ENCODE measurements at places on chromosomes 2 and 18.
A peak's percentile ranks its signal among the peaks of the same experiment; 100 is the strongest.

GRCh38 chr2:63041592-63041991 lies 9.0 kb upstream of the OTX1 start:
- no peak for DNase-seq

- peak; percentile 9 for DNase-seq
Observed at GRCh38 chr2:231464576-231465540, 574 bp upstream of the NCL start.

DNA sequence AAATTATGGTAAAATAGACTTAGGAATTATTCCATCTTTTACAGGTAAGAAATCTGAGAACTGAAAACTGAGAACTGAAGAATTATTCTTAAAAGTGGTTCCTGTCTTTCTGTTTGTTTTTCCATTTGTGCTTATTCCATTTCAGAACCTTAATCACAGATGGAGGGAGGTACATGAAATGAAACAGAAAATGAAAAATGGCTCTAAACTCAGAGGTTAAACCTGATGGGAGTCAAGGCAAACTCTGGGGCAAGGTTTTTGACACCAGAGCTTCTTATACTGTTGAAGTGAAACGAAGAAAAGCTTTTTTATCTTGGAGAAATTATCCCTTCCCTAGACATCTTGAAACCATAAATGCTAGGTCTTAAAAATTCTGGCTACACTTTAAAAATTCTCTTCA lies 182.1 kb downstream of the ZNF804A start:
- DNase-seq: no peak

GRCh38 chr2:212109792-212110680 lies 428.6 kb downstream of the ERBB4 start:
- no peak for DNase-seq

DNA sequence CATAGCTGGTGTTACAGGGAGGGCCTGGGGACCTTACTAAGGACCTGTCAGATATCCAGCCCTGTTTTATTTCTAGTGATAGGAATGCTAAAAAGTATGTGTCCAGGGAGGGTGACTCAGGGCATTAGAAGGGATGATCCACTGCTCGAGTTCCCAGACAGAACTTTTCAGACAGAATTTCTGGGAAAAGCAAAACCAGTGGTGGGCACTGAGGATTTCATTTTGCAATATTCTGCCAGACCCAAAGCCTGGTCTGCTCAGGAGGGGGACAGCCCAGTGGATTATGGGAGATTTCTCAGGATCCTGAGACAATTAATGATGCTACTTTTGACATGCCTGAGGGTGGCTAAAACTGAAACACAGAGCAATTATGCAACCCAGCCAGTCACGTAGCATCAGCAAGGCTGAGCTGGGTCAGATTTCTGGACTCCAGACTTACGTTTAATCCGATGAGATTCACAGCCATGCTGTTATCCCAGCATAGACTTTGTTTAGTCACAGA lies 4.7 kb upstream of the KCNE4 start:
- DNase-seq: no peak

GRCh38 chr2:171553236-171553635 lies 31.0 kb downstream of the CYBRD1 start:
- no peak for DNase-seq

GRCh38 chr2:181738563-181738962 lies 58.2 kb upstream of the NEUROD1 start:
- no peak for DNase-seq

GRCh38 chr18:75227535-75228296 lies 17.1 kb downstream of the TSHZ1 start:
- no peak for DNase-seq

GRCh38 chr2:209988010-209988409 lies 14.4 kb upstream of the RPE start:
- DNase-seq: no peak

GRCh38 chr2:192060161-192060560 lies 134.6 kb downstream of the TMEFF2 start:
- no peak for DNase-seq

DNA sequence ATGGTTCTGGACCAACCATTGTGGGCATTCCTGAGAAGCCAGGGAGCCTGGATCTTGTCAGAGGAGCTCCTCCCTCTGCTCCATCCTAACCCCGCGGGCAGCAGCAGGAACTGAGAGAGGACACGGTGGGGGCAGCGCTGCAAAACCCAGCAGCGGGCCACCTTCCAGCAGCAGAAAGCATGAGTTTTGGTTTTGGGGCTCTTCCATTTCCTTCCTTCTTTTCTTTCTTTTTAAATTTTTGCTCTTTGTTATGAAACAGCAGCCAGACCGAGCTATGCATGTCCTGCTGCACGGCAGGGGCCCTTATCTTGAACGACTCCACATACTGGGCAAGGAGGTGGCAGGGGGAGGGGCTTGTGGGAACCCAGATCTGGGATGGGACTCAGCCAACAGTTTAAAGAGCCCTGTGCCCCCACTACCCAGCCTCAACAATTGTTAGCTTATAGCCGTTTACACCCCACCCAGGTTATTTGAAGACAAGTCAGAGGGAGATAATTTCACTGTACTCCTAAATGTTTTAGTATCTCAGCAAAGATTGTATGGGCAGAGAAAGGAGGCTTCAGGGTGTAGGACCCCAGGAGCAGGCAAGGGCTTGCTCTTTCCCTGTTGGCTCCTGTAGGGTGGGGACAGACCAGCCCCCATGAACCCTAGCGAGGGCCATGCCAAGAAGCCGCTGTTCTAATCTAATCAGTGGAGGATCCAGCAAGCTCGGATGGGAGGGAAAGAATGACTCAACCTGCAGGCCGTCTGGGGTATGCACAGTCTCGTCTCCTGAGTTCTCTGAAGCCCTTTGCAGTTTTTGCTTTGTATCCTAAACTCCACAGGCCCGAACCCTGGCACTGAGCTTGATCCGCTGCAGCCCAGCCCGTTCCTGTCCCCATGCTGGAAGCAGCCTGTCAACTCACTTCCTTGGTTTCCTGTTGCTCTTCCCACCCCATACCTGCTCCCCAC lies 75.3 kb downstream of the LRRFIP1 start:
- peak; percentile 72 for DNase-seq

DNA sequence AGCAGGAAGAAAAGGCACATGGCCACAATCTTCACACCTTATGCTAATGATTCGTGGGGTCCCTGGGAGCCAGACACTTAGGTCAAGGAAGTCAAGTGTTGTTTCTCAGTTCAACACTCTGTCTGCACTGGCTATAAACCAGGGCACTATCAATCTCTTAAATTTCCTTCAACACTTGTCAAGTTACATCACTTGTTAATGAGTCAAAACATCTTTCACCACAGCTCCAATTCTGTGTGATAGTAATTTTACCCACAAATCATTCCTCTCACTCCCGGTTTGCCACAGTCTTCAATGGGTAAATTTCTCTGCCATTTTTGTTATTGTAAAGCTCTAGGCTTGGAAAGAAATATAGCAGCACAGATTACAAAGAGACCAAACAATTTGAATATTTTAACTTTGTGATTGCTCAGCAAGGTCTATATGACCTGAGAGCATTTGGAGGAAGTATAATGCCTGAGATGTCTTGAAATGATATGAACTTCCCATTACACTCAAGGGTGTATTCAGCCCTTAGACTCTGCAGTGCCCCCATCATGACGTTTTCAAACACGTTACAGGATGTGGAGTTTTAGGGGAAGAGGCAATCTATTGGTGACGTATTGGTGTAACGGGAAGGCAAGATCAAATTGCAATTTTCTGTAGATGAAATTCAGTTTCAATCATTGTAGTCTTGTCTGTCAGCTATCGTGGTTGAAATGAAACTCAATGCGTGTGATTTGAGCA lies 78.7 kb downstream of the ICOS start:
- no peak for DNase-seq

- no peak for DNase-seq
Observed at GRCh38 chr18:39162013-39162827, 1596.6 kb upstream of the CELF4 start.

DNA sequence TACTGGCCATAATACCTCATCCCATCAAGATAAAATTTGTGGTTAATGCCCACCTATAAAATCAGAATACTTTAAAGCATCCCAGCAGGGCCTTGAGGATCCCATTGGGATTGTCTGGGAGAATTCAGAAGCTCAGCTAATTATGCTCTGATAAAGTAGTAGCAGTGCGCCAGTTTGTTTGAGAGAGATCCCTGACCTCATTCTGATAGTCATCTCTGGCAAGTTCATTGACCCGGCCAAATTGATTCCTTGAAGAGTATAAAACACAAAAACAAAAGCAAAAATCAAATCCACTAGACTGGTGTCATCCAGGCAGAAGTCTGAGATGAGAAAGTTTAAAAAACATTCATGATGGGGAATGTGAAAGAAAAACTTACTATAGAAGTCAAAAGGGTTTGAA lies 14.1 kb downstream of the ABCG5 start:
- DNase-seq: no peak

- no peak for DNase-seq
Observed at GRCh38 chr18:7456376-7456775, 110.7 kb upstream of the PTPRM start.

- no peak for DNase-seq
Observed at GRCh38 chr18:61637319-61637718, 255.5 kb downstream of the RNF152 start.

DNA sequence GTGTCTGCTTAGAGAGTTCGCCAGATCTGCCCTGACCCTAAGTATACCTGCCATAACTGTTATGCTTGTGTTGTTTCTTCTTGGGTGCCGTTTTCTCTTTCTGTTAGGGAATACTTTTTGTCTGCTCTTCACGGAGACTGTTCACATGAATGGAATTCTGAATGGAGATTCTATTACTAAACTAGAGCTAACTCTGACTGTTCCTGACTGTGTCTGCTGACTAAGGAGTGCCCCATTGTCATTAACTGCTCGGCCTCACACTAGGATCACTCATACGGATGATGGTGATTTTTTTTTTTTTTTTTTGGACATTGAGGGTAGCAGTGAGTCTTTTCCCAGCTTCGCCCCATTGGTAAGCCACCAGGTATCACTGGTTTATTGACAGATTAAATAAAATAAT lies 104.8 kb upstream of the SLC8A1 start:
- no peak for DNase-seq

- no peak for DNase-seq
Observed at GRCh38 chr2:96241900-96242611, 23.7 kb downstream of the TMEM127 start.

GRCh38 chr2:33579227-33579626 lies 19.9 kb downstream of the FAM98A start:
- DNase-seq: no peak

- no peak for DNase-seq
Observed at GRCh38 chr2:160703648-160704585, 210.3 kb upstream of the RBMS1 start.

GRCh38 chr2:193469251-193469650 lies 1274.5 kb upstream of the TMEFF2 start:
- DNase-seq: no peak

DNA sequence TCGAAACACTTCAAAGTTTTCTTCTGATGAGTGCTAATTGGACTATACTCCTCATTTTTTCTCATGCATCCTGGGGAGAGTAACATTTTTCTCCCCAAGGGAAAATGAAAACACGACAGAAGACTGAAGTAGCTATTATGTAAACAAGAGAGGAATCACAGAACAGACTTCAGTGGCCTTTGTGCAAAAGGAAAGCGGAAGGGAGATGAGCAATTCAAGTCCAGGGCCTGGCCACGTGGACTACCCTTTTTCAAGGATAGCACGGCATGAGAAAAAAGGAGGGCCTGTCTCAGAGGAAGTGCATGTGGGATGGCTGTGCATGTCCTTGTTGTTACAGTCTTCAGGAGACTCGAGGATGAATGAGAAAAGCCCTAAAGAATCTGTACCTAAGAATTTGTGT lies 43.8 kb upstream of the KCNE4 start:
- DNase-seq: no peak

- DNase-seq: no peak
Observed at GRCh38 chr2:238963161-238963970, 115.5 kb downstream of the TWIST2 start.

GRCh38 chr2:148565272-148565894 lies 79.2 kb upstream of the EPC2 start:
- no peak for DNase-seq

DNA sequence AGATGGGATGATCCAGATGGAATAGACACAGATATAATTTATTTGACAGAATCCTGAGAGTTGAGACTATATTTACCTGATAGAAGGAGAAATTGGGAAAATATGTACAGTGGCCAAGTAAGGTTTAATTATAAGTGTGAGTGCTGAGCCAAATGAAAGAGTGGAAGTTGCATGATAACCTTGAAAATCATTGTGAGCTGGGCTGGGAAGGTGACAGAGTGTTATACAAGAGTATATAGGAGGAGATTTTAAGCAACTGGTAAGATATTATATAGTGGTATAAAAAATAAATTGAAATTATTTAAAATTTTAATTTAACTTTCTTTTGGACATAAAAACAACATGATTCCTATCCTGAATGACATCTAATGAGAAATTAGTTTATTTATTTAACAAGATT lies 340.8 kb downstream of the NUP35 start:
- DNase-seq: no peak

DNA sequence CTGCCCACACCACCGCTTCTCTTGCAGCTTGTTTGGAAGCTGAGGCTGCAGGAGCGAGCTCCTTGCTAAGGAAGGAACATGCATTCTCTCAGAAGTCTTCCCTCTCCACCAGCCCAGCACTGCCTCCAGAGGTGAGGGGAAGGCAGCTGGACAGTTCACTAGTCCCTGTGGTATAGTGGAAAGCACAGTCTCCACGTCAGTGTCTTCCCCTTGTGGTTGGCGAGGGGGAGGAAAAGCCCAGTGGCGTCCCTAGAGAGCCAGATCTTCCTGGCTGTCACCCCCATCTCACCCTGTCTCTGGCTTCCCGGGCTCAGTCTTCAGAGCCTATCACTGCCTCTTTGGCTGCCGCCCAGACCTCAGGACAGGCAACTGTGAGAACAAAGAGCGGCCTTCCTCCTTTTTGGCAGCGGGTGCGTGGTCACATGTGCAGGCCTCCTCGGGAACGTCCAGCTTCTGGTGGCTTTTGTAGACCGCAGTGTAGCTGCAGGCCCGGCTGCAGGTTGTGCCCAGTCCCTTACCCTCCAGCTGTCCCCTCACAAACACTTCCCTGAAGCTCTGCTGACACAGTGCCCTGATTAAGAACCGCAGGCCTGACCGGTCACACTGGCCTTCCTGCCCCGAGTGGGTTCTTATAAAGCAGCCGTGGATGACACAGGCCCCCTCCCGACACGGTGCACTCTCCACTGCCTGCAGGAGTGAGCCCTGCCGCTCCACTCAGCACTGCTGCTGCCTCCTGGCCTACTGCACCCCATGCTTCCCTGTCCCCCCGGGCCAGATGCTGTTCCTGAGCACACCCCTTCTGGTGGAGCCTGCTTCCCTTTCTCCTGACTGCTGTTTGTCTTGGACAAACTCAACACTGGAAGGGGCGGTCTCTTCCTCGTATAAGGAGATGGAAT lies 90.9 kb downstream of the RNF144A start:
- peak; percentile 95 for DNase-seq

GRCh38 chr2:161824226-161824625 lies 200.0 kb downstream of the SLC4A10 start:
- no peak for DNase-seq

GRCh38 chr2:8216397-8216796 lies 465.5 kb upstream of the ID2 start:
- DNase-seq: no peak

DNA sequence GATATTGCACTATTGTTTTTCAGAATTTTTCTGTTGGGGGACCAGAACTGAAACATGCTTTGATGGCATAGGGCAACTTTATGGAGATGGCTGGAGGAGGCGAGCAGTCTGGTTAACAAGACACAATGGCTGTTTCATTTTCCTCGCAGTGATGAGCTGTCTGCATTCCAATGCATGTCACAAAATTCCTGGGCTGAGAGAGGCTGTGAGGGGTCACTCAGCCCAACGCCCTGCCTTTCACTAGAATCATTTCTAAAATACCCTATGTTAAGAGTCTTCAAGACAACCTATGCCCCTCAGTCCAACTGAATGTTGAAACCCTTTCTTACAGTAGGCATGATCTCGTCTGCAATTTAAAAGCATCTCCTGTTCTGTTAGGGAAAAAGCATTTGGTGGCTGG lies 1090.0 kb downstream of the BCL11A start:
- no peak for DNase-seq
